ENCODE measurements at places on chromosomes 1 and 21.

DNA sequence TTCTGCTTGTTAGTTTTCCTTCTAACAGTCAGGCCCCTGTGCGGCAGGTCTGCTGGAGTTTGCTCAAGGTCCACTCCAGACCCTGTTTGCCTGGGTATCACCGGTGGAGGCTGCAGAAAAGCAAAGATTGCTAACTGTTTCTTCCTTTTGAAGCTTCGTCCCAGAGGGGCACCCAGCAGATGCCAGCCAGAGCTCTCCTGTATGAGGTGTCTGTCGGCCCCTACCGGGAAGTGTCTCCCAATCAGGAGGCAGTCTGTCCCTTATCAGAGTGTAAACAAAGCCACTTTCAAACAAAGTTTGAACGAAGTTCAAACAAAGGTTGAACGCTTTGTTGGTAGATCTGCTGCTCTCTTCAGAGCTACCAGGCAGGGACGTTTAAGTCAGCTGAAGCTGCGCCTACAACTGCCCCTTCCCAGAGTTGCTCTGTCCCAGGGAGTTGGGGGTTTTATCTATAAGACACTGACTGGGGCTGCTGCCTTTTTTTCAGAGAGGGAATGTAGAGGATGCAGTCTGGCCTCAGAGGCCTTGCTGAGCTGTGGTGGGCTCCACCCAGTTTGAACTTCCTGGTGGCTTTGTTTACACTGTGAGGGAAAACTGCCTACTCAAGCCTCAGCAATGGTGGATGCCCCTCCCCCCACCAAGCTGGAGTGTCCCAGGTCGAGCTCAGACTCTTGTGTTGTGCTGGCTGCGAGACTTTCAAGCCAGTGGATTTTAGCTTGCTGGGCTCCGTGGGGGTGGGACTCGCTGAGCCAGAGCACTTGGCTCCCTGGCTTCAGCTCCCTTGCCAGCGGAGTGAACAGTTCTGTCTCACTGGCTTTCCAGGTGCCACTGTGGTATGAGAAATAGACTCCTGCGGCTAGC is 401.8 kb downstream of the SRGAP2C start:
- no peak for DNase-seq

- no peak for DNase-seq
Observed at GRCh38 chr1:33188572-33189275, 6.9 kb upstream of the TRIM62 start.

DNA sequence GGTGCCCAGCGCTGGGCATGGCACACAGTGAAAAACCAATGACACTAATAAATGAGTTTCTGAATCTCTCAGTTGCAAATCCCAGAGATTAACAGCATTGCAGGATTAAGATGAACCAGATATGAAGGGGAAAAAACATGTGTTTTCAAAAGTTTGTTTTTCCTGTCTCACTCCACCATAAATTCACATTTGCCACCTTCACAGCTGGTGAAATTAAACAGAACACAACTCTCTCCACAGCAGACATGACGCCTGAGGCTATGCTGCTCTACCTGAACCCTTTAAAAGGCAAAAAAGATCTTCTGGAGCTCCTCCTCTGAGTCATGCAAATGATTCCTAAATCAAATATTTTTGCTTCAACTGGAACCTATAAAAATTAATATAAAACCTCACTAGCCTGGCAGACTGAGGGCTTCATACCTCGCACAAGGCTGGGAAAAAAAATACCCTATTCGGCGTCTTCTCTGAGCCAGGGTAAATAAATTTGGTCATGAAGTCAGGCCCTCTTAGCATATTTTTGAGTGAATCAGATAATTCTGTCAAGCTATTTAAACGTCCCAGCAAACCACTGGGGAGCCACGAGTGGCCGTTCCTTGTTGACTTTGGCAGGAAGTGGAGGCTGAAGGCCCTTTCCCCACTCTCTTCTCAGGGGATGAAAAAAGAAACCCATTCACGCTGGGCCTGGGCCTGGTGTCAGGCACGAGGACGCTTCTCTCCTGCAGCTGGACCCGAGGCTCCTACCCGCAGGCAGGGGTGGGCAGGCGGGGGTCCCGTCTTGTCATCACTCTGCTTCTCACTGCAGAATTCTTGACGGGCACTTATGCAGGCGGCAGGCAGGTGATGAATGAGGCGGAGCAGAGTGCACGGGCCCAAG is 53.0 kb downstream of the DMRTB1 start:
- DNase-seq: no peak

GRCh38 chr1:31736675-31737074 is 27.5 kb downstream of the ADGRB2 start:
- no peak for DNase-seq

GRCh38 chr1:100250264-100250663 is 630 bp upstream of the DBT start:
- DNase-seq: no peak

DNA sequence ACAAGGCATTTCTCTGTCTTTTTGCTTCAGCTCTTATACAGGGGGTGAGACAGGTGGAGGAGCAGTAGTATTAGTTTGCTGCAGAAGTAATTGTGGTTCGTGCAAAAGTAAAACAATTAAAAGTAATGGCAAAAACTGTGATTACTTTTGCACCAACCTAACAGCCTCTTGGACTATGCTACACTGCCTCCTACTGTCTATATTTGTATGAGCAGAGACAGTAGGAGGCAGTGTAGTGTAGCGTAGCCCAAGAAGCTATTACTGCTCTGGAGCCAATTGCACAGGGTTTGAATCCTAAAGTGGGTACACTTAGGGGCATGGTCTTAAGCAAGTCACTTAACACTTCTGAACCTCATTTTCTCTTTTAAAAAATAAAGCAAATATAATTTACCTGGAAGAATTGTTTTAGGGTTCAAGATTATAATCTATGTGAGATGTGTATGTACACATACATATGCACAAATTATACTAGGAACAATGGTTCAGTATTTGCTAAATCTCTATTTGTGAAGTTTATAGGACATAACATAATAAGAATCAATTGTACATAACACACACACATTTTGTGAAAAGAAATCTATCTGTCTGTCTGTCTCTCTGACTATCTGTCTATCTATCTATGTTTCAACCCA is 103.8 kb downstream of the BRINP3 start:
- DNase-seq: no peak

GRCh38 chr1:48488721-48489120 is 16.7 kb upstream of the SPATA6 start:
- DNase-seq: no peak

- DNase-seq: no peak
Observed at GRCh38 chr1:220371324-220371723, 99.1 kb upstream of the RAB3GAP2 start.

- no peak for DNase-seq
Observed at GRCh38 chr1:74467786-74468377, 44.5 kb downstream of the LRRC53 start.

DNA sequence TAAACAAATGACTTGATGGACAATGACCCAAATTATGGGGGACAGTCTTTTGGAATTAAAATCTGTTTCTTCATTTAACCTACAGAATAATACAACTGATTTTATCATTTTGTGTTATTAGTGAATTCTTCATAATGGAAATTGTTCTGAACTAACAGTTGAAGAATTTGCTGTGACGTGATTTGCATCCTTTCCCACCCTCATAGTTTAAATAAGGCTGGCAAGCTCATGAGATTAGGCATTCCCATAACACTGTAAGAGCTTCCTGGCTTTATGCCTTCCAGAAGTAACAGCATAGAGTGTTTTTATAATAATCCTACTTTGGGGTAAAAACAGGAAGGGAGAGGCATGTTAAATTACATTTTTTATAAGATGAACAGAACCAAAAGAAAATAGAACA is 95.7 kb downstream of the ATP6V1G3 start:
- no peak for DNase-seq

- no peak for DNase-seq
Observed at GRCh38 chr1:69976896-69977295, 228.5 kb downstream of the LRRC40 start.
